ENCODE measurements at places on chromosomes 1 and 21.

- no peak for DNase-seq
Measured at GRCh38 chr1:205928317-205928716, 14.9 kb downstream of the SLC26A9 start.

- no peak for DNase-seq
Measured at GRCh38 chr1:200869753-200870391, 2.9 kb upstream of the GPR25 start.

GRCh38 chr1:51558375-51558924 lies 39.4 kb upstream of the EPS15 start:
- DNase-seq, result peak; percentile 91

- DNase-seq, result no peak
Measured at GRCh38 chr1:121517586-121518230, 332.9 kb downstream of the SRGAP2C start.

DNA sequence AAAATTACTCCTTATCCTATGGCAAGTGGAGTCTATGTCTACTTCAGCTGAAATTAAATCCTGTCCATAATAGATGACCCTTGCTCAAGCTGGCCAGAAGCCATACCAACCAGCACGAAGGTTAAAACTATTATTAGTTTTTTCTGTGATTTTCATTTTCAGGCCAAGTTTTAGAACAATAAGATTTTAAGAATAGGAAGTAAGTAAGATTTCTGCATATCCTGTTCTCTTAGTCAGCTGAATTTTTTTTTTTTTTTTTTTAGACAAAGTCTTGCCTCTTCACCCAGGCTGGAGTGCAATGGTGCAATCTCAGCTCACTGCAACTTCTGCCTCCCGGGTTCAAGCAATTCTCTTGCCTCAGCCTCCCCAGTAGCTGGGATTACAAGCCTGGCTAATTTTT lies 6.1 kb upstream of the RBP7 start:
- no peak for DNase-seq

- DNase-seq, result no peak
Measured at GRCh38 chr1:175731581-175731980, 11.8 kb downstream of the TNR start.

DNA sequence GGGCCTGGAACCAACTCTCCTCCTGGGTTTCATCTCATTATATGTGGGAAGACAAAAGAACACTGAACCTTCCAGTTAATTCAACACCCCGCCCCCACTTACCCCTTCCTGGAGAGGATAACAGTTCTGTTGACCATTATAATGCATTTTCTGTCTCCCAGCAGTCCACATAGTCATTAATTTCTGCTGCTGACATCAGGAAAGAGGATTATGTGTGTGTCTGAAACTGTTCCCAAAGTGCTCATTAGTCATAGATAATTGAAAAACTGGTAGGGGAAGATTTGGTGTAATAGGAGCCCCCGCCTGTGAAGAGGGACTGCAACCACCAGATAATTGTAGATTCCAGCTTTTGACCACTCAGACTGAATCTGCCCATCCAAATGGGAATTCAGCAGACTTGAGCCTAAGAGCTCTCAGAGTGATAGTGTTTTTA lies 208.7 kb downstream of the FGGY start:
- no peak for DNase-seq

- DNase-seq, result no peak
Measured at GRCh38 chr1:173789841-173790240, 34.6 kb upstream of the DARS2 start.

DNA sequence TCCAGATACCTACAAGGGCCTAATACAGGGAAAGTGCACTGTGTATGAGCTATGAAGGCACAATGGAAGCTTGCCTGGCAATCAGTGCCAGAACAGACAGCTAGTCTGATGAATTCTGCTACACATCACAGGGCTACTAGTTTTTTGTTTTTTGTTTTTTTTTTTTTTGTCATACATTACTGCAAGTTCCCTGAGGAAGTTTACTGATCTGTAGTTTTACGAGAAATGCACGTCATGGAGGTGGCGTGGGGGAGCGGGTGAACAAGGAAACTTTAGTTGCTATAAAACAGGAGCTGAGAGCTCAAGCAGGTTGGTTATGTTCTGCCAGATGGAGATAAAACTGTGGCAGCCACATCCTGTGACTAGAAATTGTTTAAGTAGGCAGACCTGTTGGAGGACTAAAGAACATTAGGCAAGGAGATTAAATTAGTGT lies 17.7 kb downstream of the PTPRC start:
- DNase-seq, result no peak

DNA sequence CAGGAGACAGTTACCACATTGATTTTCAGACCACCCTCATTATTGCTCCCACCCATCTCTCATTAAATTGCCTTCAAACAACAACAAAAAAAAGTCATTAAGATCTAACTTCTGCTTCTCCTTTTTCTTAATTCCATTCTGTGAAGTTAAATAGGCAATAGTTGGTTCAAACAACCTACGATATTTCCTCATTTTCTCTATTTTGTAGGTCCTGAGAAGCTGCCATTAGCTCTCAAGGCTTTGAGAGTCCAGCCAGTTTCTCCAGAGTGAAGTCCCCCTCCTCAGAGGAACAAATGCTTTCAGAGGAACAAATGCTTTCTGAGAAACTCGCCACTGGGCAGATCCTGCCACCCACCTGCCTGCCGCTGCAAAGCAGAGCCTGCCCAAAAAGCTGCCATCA lies 125.6 kb downstream of the ETS2 start:
- no peak for DNase-seq

DNA sequence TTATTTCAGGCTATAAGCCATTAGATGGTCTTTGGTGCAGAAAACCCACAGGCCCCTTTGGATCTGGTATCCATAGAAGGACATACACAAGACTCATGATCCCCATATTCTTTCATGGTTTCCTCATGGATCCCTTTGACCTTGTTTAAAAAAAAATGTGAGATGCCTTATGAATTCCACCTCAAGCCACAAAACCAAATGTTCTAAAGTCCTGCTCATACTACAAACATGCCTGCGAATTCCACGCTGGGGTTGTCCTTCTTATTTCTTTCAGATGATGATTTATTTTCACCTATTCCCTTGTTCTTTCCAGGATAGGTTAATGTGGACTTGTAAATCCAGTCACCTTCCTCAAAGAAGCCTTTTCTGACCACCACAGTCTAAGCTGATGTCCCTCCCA lies 256.9 kb upstream of the DPYD start:
- DNase-seq, result no peak

- DNase-seq, result no peak
Measured at GRCh38 chr1:37846647-37847339, 12.6 kb downstream of the MTF1 start.

- no peak for DNase-seq
Measured at GRCh38 chr1:91406773-91407389, 2.2 kb upstream of the HFM1 start.

DNA sequence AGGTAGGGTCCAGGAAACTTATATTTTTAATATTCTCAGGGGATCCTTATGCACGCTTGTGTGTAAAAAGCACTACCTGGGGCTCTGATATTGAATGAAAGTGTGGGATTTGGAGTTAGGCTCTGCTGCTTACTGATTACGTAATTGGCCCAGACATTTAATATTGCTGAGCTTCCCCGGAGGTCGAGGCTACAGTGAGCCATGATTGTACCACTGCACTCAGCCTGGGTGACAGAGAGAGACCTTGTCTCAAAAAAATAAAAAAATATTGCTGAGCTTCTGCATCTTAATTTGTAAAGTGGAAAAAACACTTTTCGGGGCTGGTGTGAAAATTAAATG lies 62.2 kb upstream of the KIF26B start:
- DNase-seq, result no peak

GRCh38 chr1:18739897-18740296 lies 109.3 kb downstream of the PAX7 start:
- no peak for DNase-seq

DNA sequence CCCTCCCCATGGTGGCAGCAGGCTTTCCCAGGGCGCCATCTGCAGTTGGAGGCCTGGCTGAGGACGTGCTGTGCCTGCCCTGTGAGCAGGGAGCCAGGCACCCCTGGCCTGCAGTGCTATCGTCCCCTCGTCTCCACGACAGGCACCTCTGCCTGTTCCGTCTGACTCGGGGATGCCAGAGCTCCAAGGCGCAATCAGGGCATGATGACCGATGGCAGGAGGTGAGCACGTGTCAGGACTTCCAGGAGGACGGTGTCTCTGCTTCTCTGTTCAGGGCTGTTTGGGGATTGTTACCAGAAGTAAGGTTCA lies 125.2 kb downstream of the PCBP3 start:
- no peak for DNase-seq

DNA sequence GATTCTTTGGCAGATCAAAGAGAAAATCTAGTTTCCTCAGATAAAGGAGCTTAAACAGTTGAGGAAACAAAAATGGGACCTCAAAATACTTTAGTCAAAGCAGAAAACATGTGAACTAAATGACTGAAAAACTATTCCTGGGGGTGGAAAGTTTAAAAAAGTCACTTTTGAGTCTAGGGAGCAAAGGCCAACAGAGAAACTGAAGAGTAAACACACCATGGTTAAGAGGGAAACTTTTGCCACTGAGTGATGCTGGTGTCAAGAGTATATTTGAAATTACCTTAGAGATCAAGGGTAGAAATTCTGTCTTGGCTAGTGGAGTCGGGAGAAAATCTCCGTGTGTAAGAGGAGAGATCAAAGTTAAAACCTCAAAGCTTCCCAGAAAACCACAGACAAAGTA lies 501.2 kb upstream of the ADGRL4 start:
- no peak for DNase-seq

DNA sequence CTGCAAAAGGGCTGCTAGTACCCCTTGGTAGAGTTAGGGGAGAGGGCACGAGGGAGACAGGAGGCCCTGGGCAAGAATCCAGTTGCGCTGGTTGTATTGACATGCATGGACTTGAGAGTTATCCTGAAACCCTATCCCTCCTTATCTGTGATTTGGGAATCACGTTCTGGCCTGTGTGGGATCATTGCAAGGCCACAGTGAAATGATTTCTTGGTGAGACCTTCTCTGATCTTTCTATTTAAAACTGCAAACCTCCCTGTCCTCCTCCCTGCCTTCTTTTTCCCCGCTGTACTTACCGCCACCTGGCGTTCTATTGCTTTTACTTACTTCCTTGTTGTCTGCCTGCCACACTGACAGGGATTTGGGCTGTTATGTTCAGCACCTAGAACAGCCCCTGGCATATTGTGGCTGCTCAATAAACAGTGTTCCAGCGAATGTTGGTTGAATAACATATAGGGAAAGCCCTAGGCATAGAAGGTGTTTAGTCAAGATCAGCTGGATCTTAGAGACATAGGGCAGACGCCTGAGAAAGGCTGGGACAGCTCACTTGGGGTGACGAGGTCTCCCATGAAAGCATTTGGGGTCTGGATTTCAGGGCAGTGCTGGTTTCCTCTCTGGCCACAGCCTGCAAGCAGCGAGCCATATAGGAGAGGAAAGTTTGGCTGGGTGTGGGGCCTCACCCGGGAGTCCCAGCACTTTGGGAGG lies 25.6 kb downstream of the ALPL start:
- DNase-seq, result peak; percentile 67

DNA sequence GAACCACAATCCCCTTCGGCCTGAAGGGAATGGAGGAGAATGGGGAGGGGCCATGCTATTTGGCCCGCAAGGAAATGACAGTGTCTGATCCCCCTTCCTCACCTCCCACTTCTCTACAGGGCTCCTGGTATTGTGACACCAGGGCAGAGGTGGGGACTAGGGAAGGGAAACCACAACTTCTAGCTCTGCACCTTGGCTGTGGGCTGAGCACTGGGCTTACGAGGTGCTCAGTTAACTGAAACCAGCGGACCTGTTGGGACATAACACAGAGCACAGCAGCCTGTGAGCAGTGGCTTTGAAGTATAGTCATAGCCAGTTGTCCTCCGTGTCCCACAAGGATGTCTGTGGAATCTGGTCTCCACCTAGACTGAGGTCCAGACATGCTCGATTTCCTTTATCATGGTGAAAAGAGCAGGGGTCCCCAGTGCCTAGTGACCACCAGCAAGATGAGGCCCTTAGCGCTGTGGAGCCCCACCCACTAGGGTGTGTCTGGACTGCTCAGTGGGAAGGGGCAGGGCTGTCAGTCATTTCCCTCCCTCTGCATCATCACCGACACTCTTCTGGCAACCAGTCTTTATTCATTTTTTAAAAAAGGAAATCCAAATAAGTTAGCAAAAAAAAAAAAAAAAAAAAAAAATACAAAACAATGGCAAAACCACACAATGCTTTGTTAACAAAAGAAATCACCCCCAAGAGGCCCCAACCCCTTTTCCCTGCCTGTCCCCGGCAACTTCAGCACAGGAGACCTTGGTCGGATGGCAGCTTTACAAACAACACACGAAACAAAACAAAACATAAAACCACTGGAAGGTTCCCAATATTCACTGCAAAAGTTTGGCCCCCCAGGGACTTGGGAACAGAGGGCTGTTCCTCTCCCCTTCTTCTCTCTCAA lies 3.0 kb downstream of the MYOG start:
- DNase-seq, result no peak

DNA sequence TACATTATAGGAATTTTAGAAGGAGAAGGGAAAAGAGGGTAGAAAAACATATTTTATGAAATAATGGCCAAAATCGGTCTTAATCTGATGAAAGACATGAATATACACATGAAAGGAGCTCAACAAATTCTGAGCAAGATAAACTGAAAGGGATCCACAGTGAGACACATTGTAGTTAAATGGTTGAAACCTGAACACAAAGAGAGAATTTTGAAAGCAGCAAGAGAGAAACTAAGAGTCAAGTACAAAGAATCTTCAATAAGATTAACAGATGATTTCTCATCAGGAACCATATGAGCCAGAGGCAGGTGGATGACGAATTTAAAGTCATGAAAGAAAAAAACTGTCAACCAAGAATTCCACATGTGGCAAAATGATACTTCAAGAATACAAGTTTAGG lies 15.8 kb upstream of the MTR start:
- DNase-seq, result no peak

DNA sequence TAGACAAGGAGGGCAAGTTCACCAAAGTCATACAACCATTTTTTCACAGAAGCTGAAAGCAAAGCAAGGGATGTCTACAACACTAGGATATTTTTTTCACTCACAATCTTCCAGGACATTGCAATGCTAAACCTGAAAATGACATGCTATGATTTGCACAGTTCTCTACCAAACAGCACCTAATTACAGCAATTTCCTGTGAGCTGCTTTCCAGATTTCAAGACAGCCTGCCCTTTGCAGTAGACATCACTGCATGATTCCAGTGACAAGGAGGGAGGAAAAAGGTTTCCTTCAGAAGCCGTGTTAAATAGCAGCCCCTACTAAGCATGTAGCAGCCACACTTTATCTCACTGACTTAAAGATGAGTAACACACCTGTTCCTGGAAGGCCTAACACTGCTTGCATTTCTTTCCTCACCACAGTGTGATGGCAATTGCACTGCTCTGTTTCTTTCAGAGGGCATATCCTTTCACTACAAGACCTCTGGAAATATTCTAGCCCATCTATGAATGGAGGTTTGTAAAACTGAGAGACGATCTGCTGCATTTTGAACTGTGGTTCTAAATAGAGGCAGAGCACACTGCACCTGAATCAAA lies 97.1 kb downstream of the DUSP10 start:
- no peak for DNase-seq

- no peak for DNase-seq
Measured at GRCh38 chr1:160546942-160547341, 23.9 kb upstream of the SLAMF6 start.

All from SJSA1 (cell line).